ENCODE measurements at places on chromosomes 6 and 20.
A peak's percentile ranks its signal among the peaks of the same experiment; 100 is the strongest.

DNA sequence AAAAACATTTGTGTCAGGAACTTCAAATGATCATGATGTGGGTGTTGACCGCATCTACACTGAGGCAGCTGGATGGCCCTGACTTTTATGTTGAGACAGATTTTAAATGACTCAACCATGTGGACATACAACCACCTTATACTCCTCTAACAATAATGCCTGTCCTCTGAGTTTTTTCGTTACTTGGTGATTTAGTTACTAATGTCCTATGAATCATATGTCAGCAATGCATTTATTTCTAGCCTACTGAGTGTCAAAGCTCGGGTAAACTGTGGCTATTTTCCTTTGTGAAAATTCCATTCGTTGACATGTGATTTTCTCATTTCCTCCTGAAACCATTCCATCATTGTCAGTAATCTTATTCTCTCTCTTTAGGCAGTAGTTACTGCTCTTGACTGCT lies 38.9 kb upstream of the NKX2-4 start:
- no peak for DNase-seq

GRCh38 chr20:36835453-36836198 lies 40.3 kb upstream of the TLDC2 start:
- peak; percentile 70 for DNase-seq

- DNase-seq = no peak
Observed at GRCh38 chr20:44752099-44752931, 6.7 kb downstream of the KCNK15 start.

DNA sequence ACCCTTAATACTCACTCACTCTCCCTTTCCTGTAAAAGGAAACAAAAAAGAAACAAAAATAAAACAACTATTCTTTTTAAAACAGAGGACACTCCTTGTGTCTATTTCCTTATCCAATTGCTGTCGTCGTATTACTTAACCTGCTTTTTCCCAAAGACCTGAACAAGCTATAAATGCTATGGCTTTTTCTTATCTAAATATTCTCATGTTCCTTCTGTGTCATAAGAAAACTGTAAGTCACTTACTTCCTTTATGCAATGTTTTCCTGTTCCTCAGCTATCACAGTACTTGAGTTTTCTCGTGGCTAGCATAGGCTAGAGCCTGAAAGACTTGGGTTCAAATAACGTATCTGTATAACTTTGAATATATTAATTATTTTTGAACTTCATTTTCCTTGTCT lies 99.2 kb downstream of the IRAK1BP1 start:
- no peak for DNase-seq

GRCh38 chr20:38218566-38218885 lies 42.0 kb downstream of the KIAA1755 start:
- DNase-seq = no peak

DNA sequence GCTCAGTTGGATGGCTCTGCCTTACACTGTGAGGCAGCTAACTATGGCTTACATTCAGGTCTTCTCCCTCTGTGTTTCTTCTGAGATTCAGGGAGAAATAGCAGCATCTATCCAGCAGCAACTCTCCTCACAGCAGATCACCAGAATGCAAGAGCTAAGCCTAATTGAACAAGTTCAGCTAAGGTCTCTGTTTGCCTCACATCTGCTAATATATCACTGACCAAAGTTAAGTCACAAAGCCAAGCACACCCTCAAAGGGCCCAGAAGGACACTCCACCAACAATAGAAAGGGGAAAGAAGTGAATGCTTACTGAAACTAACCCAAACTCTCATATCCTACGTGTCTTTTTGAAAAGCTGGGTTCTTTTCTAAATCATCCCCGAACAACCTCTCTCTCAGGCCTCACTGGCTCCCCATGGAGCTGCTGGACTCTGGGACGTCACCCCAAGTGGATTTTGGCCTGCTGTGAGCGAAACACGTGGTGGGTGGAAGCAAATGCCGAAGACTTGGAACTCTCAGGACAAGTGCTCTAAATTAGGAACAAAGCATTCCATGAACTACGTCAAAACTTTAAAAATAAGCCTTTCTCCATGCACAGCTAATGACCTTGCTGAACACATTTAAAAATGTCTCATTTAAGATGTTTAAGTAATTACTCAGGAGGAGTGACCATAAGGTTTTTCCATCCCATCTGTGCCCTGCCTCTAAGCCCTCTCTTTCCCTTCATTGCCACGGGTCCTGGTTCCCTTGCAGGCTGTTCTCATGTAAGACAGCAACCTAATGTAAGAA lies 167.5 kb upstream of the PLCB4 start:
- no peak for DNase-seq

DNA sequence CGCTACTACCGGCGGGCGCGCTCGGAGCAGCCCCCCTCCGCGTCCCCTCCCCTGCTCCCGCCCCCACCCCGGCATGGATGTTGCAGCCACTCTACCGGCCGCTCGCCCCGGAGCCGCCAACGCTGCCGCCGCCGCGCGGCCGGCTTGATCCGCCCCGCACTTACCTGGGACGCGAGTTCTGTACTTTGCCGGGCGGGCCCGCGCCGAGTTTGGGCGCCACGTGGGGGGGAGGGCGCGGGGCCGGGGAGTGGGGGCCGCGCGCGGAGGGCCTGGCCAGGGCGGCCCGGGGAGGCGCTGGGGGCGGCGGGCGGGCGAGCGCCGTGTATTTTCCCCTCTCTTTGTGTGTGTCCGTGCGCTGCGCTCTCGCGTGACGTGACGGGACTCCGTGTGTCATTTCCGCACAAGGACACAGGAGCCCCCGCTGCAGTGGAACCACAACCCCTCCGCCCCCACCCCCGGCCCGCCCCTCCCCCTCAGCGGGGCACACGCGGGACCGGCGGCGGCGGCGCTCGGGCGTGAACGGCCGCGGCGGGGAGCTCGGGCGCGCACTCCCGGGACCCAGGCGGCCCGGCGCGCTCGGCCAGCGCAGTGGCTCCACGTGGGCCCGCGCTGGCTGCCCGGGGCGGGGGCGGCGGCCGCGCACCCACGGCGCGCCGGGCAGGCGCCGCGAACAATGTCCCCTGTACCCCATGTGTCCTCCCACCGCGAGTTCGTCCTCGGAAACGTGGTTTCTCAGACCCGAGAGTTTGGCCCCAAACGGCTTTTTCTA lies at the start of gene BEND3:
BEND3 (minus strand) TSS at position 590 of the 769 bp plus-strand sequence. CDS start 16,230 bp downstream, outside the sequence.
- DNase-seq = peak; percentile 5

GRCh38 chr6:136188486-136188885 lies 61.6 kb downstream of the MTFR2 start:
- DNase-seq = no peak

GRCh38 chr20:57684808-57685140 lies 25.0 kb downstream of the PMEPA1 start:
- no peak for DNase-seq
